ENCODE measurements at places on chromosomes 4 and X.

- no peak for DNase-seq
These were observed 79.6 kb downstream of the CENPC start for GRCh38 chr4:67465763-67466052.

GRCh38 chr4:52976523-52977230, 114.6 kb downstream of the RASL11B start:
- no peak for DNase-seq

- DNase-seq, result no peak
These were observed 150.5 kb downstream of the RNF150 start for GRCh38 chr4:140982613-140983340.

GRCh38 chr4:13950491-13950890, 323.0 kb upstream of the BOD1L1 start:
- no peak for DNase-seq

DNA sequence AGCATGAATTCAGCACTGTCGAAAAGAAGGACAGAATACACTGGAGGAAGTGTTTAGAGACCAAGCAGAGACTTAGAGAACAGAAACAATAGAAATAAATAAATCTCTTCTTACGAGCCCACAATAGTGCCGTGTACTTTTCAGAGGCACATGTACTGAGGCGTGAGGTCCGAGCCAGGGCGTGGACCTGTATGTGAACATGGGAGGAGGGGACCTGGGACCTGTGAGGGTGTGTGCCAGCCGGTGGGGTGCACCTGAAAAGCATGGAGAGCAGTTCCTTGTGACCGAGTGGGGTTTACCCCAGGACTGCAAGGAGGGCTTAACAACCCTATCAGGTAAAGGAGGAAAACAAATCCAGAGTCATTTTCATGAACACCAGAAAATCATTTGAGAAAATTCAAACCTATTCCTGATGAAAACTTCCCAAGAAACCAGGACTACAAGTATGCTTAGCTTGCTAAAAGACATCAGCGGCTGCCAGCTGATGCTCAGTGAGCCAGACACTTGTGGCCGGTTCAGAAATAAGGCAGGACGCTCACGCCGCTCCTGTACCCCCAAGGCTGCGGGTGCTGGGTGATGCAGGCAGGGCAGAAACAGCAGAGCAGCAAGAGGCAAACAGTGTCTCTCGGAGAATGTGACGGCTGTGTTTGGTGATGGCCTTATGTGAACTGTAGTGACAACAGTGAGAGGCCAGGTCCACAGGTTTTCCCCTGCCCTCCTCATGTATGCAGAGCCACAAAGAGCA, 37.1 kb downstream of the NELFA start:
- no peak for DNase-seq

DNA sequence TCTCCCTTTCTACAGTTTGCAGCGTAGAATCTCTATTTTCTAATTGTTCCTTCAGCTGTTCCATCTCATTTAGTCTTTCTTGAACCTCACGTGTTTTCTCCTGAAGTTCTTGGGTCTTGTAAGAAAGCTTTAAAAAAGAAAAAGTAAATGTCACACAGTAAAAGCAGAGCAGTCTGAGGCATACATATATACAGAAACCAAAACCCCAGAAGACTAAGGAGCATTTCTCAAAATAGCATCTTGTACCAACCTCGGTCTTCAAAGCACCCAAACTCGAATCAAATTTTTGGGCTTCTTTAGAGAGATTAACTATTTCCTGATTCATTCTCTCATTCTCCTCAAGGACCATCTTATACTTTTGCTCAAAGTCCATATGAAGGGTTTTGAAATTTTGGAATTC, 39.4 kb downstream of the CENPE start:
- DNase-seq, result no peak

- DNase-seq, result no peak
These were observed 375.2 kb upstream of the CTSO start for GRCh38 chr4:156328882-156329281.

DNA sequence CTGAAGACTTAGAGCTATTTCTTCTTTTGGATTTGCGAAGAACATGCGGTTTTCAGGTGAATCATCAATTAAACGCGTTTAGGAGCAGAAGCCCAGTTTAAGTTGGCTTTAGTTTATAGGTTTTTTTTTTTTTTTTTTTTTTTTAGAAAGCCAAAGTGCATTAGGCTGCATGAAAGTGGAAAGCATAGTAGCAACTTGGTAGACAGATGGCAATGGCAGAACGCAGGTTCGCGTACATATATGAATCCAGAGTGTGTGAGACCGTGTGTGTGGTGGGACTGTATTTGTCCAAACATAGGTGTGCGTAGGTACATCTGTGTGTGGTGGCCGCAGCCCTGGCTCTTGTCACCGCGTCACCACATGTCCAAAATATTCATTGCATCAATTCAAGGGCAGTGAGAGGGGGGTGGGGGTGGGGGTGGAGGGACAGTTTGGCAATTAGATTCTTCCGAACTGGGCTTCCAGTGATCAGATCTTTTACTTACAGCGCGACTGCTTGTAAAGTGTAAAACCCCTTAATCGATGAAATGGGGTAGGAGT, 901 bp downstream of the JADE1 start:
- DNase-seq, result peak; percentile 42

DNA sequence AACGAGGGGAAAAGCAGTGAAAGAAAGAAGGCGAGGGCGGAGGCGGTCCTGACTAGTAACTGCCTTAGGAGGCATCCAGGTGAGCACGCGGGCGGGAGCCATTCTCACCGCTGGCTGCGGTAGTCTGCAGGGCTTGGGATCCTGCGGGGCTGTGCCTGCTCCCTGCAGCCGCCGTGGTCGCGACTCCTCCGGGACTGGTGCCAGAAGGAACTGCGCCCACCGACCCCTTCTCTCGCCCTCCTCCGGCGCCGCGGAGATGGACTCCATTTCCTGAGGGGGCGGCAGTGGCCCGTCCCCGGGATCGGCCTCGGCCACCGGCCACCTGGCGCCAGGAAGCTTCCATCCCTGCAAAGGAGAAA, 543 bp downstream of the NFXL1 start:
- DNase-seq, result peak; percentile 55

GRCh38 chrX:39857780-39858179, 240.0 kb downstream of the BCOR start:
- peak; percentile 24 for DNase-seq

GRCh38 chr4:105329081-105329480, 144.8 kb downstream of the PPA2 start:
- DNase-seq, result no peak

GRCh38 chrX:52504551-52504950, 8.9 kb downstream of the XAGE1A start:
- DNase-seq, result no peak

All from activated naive CD4-positive, alpha-beta T cell treated with anti-CD3 and anti-CD28 coated beads, Interleukin-2, amount 10 ng/mL, durations not matched to agents 7 days and 5 days (primary cell).